ENCODE measurements at places on chromosomes 3 and 15. TPM values are rescaled to one million over a fixed set of nuclear protein-coding genes. Genes with fewer than 3 reads are reported as not detected.

- no peaks in the 10 kb centered on the region for H3K36me3 ChIP-seq
- H3K27ac ChIP-seq = no peak overlapping the region
- peaks cover 5% of the 10 kb centered on the region for H3K4me1 ChIP-seq
- H3K4me3 ChIP-seq = no peak overlapping the region
- no peak for DNase-seq
These were observed 99.6 kb downstream of the SLC25A26 start for GRCh38 chr3:66320390-66320789.

Gene THSD4
- 23.5 TPM for total RNA-seq

GRCh38 chr15:83516935-83517334 lies 69.8 kb downstream of the SH3GL3 start:
- H3K27ac ChIP-seq = no peak overlapping the region
- H3K4me1 ChIP-seq = no peaks in the 10 kb centered on the region
- H3K4me3 ChIP-seq = no peak overlapping the region
- no peak for DNase-seq
- H3K27me3 ChIP-seq = no peaks in the 10 kb centered on the region

DNA sequence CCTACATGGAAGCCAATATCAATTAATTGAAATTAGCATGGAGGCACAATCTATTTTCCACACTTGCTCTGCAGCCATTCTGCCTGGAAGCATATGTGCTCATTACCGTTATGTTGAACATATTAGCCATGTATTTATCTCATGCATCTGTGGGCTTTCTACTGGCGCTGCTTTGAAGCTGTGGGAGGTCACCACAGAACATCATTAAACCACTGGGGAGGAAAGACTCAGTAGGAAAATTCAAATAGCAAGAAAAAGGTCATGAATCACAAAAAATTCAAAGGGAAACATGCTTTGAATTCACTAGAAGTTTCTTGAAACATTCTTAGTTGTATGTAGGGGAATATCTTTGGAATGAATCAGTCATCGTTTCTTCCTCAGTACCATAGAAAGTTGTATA lies 652.5 kb downstream of the EDEM1 start:
- no peaks in the 10 kb centered on the region for H3K36me3 ChIP-seq
- H3K27ac ChIP-seq = no peak overlapping the region
- no peak overlapping the region for H3K4me3 ChIP-seq
- no peaks in the 10 kb centered on the region for H3K27me3 ChIP-seq
- DNase-seq = no peak

DNA sequence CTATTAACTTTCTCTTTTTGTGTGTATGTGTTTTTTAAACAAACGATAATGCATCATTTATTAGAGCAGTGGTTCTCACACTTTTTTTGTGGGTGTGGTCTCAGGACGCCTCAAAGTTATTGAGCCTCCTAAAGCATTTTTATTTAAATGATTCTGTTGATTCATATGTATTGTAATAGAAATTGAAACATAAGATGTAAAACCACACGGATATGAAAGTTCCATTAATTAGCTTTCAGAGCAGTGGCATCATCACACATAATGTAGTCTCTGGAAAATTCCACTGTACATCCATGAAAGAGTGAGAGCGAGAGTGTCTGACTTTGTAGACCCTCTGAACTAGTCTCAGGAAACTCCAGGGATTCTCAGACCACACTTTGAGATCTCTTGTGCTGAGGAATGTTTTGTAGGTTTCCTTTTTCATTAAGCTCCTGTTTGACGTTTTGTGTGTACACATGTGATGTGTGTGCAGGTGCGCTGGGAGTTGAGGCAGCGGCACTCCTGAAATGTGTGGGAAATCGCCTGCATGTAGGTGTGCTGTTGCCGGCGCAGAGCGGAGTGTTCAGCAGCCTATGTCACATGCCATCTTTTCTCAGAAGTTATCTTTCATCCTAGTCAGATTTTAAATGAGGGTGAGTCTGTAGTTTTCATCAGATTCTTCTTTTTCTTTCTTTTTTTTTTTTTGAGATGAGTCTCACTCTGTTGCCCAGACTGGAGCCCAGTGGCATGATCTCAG lies 5.3 kb upstream of the TRAK1 start:
- H3K4me1 ChIP-seq = peaks cover 10% of the 10 kb centered on the region
- DNase-seq = no peak
- H3K27me3 ChIP-seq = no peaks in the 10 kb centered on the region
- peaks cover 2% of the 10 kb centered on the region for H3K36me3 ChIP-seq
- no peak overlapping the region for H3K27ac ChIP-seq

DNA sequence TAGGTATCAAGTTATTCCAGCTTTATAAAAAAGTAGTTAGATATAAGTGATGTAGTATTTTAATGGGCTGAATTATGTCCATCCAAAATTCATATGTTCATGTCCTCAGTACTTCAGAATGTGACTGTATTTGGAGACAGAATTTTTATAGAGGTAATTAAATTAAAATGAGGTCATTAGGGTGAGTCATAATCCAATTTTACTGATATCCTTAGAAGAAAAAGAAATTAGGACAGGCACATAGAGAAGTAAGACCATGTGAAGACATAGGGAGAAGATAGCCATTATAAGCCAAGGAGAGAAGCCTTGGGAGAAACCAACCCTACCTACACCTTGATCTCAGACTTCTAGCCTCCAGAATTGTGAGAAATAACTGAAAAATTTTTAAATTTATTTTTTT lies 30.3 kb downstream of the RAP2B start:
- H3K36me3 ChIP-seq = no peaks in the 10 kb centered on the region
- no peak overlapping the region for H3K27ac ChIP-seq

- peaks cover 12% of the 10 kb centered on the region for H3K36me3 ChIP-seq
- peaks cover 55% of the 10 kb centered on the region for H3K4me1 ChIP-seq
- peak; percentile 47 for DNase-seq
- no peaks in the 10 kb centered on the region for H3K27me3 ChIP-seq
- H3K4me3 ChIP-seq = no peak overlapping the region
These were observed 43.6 kb downstream of the TBC1D2B start for GRCh38 chr15:78033864-78034263.

Gene CX3CR1
- total RNA-seq = 0.43 TPM

GRCh38 chr3:107206945-107207344 lies 170.3 kb upstream of the CCDC54 start:
- H3K27ac ChIP-seq = peak overlapping the region; percentile 68
- no peak overlapping the region for H3K4me3 ChIP-seq
- no peaks in the 10 kb centered on the region for H3K27me3 ChIP-seq
- H3K4me1 ChIP-seq = peaks cover 11% of the 10 kb centered on the region
- no peaks in the 10 kb centered on the region for H3K36me3 ChIP-seq
- DNase-seq = no peak

- H3K27ac ChIP-seq = no peak overlapping the region
- no peaks in the 10 kb centered on the region for H3K4me1 ChIP-seq
- H3K36me3 ChIP-seq = no peaks in the 10 kb centered on the region
- no peak overlapping the region for H3K4me3 ChIP-seq
- H3K27me3 ChIP-seq = no peaks in the 10 kb centered on the region
These were observed 81.7 kb upstream of the NPHP3 start for GRCh38 chr3:132803889-132804288.

Gene XRN1
- total RNA-seq = 98.0 TPM
